ENCODE measurements at places on chromosomes 16 and 17.

DNA sequence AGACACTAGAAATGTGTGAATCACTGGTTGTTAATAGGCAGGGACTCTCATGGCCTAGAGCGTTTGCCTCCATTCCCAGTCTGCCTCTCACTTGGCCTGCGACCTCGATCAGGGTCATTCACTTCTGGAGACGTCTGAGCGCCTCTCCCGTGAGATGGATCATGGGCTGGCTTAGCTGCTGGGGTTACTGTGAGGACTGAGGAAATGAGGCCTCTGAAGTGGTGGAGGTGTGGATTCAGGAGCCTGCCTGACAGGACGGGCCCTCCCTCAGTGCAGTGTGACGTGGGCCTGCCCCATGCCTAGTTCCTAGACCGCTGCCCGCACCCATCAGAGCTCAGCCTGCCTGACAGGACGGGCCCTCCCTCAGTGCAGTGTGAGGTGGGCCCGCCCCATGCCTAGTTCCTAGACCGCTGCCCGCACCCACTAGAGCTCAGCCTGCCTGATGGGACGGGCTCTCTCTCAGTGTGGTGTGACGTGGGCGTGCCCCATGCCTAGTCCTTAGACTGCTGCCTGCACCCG is 61.9 kb downstream of the BANP start:
- DNase-seq = no peak

- DNase-seq = no peak
Observed at GRCh38 chr17:11627301-11627940, 29.2 kb downstream of the DNAH9 start.

GRCh38 chr16:18969855-18970240 is 13.9 kb upstream of the TMC7 start:
- DNase-seq = no peak

GRCh38 chr16:86122681-86123342 is 223.8 kb downstream of the IRF8 start:
- DNase-seq = no peak

DNA sequence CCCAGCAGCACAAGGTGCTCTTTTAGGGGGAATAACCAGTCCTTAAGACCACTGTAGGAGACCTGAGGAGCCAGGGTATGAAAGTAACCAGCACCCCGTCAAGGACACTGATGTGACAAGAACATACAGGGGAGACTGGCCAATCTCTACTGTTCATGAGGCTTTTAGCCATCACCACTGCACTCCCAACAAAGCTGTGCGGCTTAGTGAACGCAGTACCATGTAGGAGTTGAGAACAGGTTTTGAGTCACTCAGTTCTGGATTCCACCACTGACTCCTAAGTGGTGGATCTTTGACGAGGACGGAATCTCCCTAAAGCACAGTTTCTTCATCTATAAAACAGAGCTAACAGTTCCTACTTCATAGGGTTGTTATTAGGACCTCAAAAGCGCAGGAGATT is 26.8 kb downstream of the COG4 start:
- DNase-seq = no peak

- no peak for DNase-seq
Observed at GRCh38 chr16:51163366-51163765, 12.3 kb upstream of the SALL1 start.

- no peak for DNase-seq
Observed at GRCh38 chr17:68803164-68803929, 151.8 kb downstream of the ABCA8 start.

DNA sequence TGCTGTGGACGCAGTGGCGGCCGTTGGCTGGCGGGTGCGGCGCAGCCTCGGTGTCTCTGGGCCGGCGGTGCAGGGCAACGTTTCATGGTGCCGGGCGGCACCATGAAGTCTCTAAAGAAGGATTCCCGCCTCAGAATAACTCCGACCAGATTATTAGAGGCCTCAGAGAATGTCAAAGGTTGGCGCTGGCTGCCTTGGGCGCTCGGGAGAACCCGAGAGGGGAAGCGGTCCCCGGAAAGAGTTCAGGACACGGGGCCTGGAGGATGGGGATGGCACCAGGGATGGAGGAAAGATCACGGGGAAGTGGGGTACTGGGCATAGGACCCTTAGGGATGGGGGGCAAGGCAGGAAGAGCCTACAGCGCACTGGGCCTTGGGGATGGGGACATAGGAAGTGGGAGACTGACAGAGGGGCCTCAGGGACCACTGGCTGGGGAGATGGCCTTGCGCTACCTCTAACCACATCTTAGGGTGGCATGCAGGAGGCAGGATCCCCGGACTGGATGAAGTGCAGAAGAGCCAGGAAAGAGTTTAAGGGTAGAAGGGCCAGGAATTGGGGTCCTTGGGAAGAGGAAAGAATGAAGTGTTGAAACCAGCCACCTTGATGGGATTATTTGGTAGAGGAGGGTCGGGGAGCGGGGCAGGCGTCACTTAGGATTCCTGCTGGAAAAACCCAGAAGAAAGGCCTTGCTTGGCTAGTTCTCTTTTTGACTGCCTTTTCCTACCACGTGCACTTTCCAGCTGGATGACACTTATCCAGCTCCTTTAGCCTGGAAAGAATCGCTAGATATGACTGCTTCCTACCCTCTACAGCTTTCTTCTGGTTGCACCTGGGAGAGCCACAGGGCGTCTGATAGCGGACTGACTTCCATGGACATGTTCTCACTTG is 578 bp downstream of the MYCBPAP start:
- DNase-seq = no peak

- no peak for DNase-seq
Observed at GRCh38 chr16:8956265-8957062, 7.2 kb downstream of the USP7 start.
